NCI-H1930 (cell line): ENCODE measurements at places on chromosomes 5 and 9.
A peak's percentile ranks its signal among the peaks of the same experiment; 100 is the strongest.

DNA sequence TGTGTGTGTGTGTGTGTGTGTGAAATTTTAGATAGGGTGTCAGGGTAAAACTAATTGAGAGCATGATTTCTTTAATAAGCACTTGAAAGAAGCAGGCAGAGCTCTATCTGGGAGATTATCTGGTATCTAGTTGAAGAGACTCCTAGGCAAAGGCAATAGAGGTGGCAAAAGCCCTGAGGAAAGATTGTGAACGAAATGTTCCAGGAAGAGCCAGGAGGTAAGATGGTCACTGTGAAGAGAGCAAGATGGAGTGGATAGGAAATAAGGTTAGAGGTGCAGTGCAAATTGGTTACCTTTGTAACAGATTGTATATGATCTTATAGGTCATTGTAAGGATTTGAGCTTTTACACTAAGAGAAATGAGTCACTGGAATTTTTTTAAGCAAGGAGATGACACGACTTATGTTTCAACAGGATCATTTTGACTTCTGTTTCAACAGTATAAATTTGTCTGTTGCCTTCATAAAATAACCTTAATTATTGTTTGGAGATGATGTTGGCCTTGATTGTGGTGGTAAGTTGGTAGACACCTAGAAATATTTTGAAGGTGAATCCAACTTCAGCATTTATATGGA is 239.6 kb downstream of the PARP8 start:
- no peak for DNase-seq

GRCh38 chr5:179265514-179266290 is 79.6 kb downstream of the ADAMTS2 start:
- DNase-seq, result no peak

DNA sequence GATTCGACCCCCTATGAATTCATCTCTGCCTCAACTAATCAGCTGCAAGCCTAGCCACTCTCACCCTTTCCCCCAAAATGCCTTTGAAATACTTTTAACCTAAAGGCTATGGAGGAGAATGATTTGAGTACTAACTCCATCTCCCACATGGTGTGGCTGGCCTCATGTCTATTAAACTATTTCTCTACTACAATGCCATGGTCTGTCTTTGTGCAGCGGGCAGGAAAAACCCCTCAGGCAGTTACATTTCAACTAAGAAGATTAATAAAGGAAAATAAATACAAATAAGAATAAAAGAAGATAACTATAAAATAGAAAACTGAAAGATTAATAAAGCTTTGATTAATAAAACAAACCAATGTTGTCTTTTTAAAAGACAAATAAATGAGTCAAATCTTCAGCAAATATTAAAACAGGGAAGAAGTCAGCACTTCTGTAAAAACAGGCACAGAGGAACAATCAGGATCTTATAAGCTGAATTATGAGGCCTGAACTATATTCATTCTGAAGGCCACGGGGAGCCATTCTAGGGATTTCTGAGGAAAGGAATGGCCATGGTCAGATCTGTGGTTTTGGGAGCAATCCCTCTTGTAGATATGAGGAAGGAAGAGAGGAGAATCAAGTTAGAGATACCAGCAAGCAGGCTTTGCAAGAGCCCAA is 116.1 kb upstream of the SLC12A2 start:
- DNase-seq, result no peak

- DNase-seq, result no peak
Measured at GRCh38 chr9:78001946-78002731, 29.5 kb downstream of the GNAQ start.

DNA sequence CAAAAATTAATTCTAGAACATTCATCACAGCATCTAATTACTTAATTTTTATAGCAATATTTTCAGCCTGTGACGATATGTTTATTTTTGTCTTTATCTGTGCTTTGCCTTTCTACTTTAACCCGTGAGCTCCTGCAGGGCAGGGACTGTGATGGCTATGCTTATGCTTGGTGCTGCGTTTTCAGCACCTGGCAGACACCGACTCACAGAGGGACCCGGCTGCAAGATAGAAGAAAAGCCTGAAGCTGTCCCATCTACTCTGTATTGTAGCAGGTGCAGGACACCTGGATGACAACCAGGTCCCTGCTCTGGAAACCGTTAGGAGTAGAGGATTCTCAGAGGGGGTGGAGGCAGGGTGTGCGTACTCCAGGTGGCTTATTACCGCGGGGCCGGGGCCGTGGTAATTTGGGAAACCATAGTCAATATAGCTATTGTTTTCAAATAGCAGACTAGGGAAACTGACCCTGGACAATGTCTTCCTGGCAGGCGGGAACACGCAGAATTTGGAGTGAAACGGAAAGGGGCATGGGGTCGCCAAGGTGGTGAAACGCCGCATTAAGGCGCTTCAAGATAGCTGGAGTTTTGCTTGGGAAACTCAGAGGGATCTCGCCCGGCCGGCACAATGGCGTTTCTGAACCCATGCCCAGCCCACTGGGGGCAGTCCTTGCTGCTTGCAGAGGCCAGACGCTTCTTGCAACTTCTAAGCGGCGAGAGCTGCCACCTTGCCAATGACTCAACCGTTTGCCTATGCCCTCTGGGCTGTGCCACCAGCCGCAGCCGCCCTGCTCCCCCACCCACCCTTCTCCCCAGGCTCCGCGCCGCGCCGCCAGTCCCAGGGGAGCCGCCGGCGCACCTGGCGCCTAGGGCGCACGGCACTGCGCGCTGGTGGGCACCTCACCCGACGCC is 140.1 kb upstream of the PALM2AKAP2 start:
- peak; percentile 6 for DNase-seq

- DNase-seq, result no peak
Measured at GRCh38 chr5:74233091-74233490, 407.4 kb downstream of the ENC1 start.

DNA sequence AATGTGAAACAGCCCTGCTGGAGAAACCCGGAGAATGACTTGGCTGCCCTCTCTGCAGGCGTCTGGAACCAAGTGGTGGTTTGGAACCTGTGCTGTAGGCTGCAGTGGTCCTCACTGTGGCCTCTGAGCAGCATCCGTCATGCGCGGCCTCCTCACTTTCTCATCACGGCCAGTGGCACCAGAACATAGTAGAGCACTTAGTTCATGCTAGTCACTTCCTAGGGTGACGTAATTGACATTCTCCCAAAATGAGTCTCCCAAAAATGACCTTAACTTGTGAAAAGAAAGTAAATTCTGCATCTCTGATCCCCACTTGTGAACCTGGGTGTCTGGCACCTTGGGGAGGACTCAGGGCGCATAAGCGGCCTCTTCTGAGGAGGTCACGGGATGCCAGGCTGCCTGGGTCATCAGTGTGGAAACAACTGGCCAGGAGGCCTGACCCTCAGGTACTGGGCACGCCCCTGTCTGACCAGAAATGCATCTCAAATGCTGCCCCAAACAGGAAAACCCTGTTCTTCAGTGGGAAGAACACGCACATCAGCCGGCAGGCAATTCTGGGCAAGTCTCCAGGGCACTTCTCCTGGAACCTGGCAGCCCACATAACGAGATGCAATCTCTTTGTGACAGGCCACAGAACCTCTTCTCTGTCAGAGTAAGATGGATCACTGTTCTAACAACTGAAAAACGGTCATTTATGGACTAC is 36.6 kb upstream of the SPTLC1 start:
- DNase-seq, result no peak

DNA sequence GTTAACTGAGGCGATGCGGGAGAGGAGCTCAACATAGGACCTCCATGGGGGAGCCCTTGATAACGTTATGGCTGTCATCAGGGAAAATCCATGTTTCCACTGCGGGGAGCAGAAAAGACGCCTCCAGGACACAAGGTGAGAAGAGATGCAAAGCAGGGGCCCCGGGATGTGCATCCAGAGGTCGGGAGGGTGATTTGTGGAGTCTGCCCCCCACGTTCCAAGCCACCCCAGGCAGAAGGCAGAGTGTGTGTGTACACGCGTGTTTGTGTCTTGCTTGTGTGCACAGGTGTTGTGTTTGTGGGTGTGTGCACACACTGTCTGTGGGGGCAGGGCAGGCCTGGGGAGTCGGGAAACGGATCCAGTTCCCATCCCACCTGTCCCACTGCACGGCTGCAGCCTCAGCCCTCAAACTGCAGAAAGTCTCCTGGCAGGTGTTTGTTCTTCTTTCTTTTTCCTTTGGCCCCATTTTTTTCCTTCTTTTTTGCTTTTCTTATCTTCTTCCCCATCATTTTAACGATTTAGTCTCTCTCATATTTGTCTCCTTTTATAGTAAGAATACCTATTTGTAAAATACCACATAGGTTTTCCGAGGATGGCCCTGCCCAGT is 17.4 kb upstream of the PLEKHG4B start:
- DNase-seq, result no peak

GRCh38 chr5:38018016-38018415 is 178.2 kb upstream of the GDNF start:
- no peak for DNase-seq

DNA sequence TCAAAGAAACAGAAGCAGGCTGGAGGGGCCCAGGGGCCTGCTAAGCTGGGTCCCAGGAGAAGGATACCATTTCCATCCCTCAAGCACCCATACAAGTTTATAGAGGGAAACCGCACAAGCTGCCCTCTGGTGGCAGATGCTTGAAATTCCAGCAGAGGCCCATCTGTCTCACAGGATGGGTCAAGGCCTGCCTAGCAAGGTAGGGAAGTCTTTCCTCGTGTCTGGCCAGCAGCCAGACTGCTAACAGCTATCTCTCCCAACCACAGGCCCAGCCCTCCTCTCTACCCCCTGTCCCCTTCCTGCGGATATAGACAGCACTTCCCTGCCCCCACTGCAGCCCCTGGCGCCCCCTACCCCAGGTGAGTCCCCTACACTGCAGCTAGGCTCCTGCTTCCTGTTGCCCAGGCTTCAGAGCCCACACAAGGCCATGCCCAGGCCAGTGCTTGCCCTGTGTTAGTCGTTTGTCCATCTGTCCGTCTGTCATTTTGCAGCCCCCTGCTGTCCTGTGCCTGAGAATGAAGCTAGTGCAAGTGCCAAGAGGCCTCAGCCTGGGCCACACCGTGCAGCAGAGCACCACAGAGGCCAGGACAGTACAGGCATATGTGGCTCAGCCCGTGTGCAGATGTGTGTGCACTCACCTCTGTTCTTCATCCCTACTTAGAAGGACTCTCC is 26.2 kb downstream of the TCF7 start:
- no peak for DNase-seq

DNA sequence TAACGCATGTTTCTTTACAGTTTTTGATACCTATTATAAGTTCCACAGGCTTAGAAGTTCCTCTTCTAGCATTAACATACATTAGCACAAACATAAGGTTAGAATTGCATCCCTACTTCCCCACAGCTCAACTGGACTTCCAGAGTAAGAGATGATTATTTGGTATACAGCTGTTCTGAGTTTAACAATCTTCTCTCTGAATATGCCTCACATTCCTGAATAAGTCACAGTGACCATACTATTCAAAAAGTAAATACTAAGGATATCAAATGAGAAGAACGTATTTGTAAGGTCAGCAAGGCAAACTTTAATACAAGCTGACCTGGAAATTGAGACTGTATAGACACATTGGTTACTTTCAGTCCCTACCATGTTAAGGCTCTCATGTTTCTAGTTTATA is 21.3 kb downstream of the NR6A1 start:
- DNase-seq, result no peak

DNA sequence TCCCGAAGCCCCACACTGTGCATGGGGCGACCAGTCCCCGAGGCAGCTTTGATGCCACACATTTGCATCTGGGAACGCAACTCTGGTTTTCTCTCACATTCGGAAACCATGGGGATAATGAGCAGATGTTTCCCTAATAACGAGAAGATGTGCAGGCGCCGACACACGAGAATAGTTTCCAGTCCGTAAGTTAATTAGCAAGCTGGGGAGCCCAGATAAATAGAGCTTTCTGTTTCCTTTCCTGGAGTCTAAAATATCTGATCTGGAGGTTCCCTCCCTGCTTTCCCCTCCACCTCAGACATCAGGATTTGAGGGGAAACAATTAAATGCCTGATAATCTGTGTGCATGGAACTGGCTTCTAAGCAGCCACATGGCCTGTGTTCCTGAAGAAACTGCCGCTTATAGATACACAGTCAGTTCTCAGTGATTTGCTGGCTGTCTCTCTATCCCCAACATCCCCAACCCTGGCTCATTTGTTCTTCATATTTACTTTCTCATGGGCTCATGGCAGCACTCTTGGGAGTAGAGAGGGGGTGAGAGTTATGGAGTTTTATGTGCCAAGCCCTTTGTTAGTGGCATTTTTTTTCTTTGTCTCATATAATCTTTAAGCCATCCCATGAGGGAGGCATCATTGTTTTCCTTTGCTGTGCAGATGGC is 62.8 kb downstream of the PDZD2 start:
- no peak for DNase-seq

DNA sequence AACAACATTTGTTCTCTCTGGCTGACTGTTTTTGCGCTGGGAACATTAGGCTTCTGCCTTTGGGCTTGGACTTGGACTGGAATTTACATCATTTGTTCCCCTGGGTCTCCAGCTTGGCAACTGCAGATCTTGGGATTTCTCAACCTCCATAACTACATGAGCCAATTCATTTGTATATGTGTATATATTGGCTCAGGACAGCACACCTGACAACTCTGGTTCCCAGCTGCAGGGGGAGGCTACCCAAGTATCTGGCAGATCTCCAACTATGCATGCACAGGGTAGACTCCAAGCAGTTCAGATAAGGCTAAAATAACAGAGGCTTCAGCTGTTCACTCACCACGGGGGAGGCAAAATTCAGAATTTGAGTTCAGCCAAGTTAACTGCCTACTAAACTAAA is 31.6 kb upstream of the F2RL1 start:
- no peak for DNase-seq

DNA sequence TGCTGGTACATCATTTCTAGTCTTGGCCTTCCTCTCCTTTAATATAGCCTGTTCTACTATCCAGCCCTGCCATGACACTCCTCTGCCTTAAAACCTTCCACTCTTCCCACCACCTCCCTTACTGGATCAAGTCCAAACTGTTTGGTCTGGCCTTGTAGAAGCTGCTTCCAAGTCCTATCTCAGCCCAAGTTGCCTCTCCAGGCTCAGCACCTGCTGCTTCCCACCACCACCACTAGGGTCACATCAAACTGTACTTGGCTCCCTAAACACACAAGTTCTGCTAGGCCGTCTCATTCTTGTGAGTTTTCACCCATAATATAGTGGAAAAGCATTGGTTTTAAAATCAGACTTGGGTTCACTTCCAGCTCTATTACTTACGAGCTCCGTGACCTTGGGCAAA is 1.4 kb downstream of the NDUFA8 start:
- no peak for DNase-seq

DNA sequence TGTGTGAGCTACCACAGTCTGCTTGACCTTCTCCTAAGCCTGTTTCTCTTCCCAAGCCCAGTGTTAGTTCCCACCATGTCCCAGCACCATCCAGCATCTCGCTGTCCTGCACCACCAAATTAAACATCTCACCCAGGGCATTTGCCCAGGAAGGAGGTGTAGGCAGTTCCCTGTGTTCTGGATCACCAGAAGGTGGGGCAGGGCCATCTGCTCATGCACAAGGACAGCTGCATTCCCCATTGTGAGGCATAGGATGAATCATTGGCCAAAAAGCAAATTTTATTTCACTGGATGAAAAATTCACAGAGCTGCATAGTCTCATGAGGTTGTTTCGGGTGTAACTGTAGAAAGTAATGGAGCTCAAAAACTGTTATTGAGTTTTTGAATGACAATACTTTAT is 89.5 kb upstream of the GRIA1 start:
- no peak for DNase-seq
